ENCODE measurements at places on chromosomes 7 and 10.

- DNase-seq, result no peak
These were observed 95.0 kb downstream of the GRB10 start for GRCh38 chr7:50687575-50688225.

GRCh38 chr7:4745971-4746919 lies 29.2 kb upstream of the AP5Z1 start:
- DNase-seq, result no peak

- no peak for DNase-seq
These were observed 671.0 kb upstream of the FOXK1 start for GRCh38 chr7:4010923-4011656.

GRCh38 chr10:21021231-21021630 lies 124.1 kb upstream of the NEBL start:
- no peak for DNase-seq

DNA sequence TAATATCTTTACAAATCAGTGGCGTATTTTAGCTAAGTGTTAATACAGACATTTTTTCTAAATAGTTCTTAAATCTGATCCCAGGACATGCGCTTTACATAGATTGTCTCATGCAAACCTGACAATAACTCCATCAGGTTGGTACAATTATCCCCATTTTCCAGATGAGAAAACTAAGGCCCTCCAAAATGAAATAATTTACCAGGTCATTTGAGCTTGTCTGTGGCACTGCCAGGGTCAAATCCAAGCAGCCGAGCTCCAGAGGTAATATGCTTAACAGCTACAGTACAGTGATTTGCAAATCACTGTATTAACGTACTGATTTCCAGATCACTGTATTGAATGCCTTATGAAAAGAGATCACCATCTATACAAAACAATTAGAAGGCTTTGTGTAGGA lies 223.1 kb downstream of the CHCHD3 start:
- DNase-seq, result no peak

DNA sequence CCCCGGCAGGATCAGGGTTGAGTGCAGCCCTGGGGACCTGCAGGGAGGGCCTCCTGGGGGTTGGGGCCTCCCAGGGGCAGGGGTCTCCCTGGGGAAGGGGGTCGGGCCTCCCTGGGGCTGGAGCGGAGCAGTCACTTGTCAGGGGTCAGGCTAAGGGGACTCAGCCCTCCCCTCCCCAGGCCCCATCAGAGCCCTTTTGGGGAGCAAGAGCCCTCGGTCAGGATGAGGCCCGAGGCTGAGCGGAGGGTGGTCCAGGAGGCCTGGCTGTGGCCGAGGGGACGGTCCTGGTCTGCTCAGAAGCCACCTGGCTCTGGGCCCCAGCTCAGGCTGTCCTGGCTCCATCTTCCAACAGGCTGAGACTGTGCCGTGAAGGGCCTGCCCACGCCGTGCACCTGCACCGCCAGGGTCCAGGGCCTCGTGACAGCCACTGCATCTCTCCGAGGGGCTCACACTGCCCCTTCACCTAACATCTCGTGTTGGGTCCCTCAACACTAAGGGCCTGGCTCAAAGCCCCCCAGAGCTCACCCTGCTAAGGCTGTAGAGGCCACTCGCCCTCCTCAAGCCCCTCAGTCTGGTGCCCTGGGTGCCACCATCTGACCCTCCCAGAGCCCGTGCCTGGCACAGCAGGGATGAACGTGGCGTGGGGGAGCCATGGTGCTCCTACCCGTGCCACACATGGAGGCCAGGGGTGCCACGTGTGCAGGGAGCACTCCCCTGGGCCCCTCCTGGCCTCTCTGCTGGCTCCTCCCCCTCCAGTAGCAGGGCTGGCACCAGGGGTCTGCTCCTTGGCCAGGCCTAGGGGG lies 12.9 kb downstream of the BHLHA15 start:
- DNase-seq, result no peak

- no peak for DNase-seq
These were observed 2.4 kb downstream of the ZNF488 start for GRCh38 chr10:47381427-47382379.

DNA sequence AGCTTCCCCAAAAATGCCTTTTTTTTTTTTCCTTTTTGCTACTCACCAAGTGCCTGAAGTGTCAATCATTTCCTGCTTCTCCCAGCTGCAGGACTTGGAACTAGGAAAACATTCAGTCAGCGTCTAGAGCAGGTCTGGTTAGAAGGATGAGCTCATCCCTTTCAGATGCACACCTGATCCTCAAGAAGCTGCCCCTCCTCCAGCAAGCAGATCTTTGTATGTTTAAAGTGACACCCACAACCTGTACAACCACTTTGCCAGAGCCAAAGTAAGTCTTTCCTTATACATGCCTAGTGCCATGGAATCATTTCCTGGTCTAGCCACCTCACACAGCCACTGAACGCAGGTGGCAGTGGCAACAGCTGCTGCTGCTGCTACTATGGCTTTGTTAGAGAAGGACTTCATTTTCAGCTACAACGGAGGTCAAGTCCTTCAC lies 10.4 kb upstream of the USP54 start:
- no peak for DNase-seq

DNA sequence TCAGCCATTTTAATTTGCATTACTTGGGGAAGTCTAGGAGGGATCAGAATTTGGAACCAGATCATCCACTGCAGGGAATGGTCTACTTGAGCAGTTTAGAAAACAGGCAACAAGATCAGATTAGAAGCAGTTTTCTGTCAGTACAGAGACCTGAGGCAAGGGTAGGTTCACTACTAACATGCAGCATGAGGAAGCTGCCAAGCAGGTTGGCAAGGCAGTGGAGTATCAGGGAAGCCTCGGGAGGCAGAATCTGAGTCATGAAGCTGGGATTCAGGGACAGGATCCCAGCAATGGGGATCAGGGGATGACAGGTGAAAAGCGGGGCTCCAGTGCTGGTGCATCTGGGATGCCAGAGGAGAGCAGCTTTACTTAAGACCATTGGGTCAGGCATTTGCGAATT lies 28.1 kb downstream of the ENO4 start:
- DNase-seq, result no peak

DNA sequence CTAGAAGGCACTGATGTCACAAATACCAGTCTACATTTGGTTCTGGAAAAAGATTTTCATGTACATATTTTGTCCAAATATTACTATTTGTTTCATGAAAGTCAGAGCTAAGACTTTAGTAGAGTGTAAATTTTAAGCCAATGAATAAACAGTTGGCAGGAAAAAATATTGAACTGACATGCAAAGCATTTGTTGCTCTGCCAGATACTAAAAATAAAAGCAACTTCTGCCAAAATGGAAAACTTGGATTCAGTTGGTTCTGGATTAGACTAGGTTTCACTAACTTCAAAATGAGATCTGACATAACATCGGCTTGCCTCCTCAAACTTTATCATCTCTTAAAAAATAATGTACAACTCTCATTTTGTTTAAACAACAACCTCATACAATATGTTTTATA lies 34.9 kb downstream of the FAM204A start:
- DNase-seq, result no peak

DNA sequence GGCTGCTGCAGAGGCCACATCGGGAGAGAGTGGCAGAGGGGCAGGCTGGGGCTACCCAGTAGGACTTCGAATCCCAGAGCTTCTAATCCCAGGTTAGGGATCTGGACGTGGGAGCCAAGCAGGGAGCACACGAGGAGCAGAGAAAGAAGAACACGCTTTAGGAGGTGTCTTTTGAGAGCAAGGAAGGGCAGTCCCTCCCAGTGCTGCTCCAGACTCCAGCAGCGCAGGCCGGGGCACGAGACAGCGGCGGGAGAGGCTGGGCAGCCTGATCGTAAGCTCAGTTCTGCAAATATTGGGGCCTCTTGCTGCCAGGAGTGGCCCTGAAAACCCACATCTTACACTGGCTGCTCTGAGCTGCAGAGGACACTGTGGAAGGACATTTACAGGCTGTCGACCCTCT lies 75.9 kb downstream of the HIPK2 start:
- no peak for DNase-seq

- no peak for DNase-seq
These were observed 22.2 kb downstream of the CADPS2 start for GRCh38 chr7:122864016-122864415.

DNA sequence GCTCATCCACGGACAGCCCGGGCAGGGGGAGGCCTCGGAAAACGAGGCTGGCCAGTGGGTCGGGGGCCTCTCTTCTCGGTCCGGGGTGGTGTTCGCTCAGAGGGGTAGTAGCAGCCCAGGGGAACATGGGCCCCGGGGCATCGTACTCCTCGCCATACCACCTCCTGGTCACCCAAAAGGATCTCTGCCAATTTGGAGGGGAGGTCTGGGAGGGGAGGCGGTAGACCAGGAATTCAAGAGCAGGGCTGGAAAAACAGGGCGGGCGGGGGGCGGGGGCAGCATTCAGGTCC lies 67.4 kb downstream of the SLC29A4 start:
- DNase-seq, result no peak

GRCh38 chr10:3784510-3785250 lies at the start of gene KLF6:
Gene KLF6, minus strand, starts transcription at chr10:3785209. Its CDS starts 195 bp downstream, at chr10:3785014.
- no peak for DNase-seq

DNA sequence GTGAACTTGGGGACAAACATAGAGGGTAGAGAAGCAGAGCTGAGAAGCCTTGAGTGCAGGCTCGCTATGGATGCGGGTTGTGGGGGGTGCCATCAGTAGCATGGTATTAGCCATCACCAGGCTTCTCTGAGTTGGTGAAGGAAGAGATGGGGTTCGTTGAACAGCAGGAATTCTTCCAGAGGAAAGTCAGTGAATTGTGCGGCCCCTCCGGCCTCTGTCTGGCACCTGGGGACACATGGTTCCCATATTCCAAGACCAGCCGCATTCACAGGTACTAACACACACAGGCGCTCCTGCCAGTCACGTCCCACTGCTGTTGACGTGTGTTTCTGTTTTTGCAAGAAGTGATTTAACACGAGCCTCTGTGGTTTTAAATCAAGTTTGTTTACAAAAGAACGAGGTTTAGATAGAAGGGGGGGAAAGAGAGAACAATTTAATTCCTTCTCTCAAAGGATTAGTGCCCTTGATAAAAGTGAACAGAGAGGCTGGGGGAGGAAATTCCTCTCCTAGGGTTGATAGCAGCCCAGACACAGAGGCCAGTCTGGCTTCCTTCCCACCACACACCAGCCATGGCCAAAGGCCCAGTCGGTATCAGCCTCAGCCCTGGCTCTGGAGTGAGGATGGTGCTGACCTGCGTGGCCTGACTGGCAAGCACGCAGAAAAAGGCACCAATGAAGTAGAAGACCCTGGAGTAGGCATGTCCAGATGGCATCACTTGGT lies 252.6 kb upstream of the IGFBP3 start:
- no peak for DNase-seq

GRCh38 chr10:104046651-104047050 lies 39.0 kb downstream of the COL17A1 start:
- no peak for DNase-seq

GRCh38 chr7:115319541-115319940 lies 397.6 kb downstream of the MDFIC start:
- DNase-seq, result no peak

- DNase-seq, result no peak
These were observed 36.1 kb downstream of the GPRIN2 start for GRCh38 chr10:46520381-46520780.

- no peak for DNase-seq
These were observed 9.0 kb upstream of the RHBDD2 start for GRCh38 chr7:75869776-75870379.

DNA sequence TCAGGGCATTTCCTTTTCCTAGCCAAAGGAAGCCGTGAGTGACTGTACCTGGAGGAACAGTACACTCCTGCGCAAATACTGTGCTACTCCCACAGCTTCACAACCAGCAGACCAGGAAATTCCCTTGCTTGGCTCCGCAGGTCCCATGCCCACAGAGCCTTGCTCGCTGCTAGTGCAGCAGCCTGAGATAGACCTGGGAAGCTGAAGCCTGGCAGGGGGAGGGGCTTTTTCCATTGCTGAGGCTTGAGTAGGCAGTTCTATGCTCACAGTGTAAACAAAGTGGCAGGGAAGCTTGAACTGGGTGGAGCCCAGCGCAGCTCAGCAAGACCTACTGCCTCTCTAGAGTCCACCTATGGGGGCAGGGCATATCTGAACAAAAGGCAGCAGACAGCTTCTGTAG lies 291.2 kb downstream of the HGF start:
- DNase-seq, result no peak

GRCh38 chr7:47666164-47666862 lies 84.4 kb upstream of the TNS3 start:
- DNase-seq, result no peak

DNA sequence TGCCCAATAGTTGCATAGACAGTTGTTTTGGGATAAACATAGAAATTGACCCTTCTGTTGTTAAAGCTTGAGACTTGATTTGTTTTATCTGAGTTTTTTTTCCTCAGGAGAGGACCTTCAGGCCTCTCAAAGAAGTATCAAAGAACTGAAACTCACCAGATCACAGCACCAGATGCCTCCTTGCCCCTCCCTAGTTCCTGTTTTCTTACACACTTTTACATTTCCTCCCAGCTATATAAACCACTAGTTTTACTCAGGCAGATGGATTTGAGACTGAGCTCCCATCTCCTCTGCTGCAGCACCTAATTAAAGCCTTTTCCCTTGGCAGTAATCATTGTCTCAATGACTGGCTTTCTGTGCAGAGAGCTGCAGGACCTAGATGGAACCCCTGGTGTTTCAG lies 150.6 kb upstream of the NRG3 start:
- no peak for DNase-seq

DNA sequence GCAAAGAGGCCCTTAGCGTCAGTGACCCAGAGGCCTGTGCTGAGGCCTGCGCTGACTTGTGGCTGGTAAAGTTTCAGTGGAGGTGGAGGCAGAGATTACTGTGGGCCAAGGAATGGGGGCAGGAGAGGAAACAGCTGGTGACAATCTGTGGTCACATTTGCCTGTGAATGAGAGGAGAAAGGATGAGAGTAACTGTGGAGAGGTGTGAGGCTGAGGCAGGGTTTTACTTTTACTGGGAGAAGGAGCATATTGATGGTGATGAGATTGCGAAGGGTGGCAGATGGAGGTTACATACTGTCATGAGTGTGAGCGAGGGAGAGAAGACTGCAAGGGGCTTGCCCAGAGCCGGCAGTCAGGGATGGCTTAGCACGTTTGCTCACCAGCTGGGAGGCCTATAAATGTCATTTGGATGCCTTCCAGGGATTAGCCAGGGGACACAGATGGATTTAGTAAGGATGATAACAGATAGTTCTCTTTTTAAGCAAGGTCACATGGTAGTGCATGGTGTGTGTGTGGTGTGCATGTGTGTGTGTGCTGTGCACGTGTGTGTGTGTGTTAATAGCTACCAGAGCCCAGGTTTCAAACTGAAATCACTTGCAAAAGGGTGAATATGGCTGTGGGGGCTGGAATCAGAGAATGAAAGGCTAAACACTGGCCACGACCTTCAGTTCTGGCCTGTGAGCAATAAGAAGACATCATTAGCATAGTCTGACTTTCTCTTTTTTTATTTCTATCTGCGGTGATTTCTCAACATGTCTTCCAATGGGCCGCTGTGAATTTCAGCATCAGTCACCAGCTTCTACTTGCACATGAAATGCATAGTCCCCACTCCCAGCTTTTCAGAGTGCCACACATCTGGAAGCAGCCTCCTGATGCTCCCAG lies 291.5 kb upstream of the ZNF32 start:
- no peak for DNase-seq

GRCh38 chr7:108045669-108046068 lies 42.7 kb upstream of the LAMB1 start:
- DNase-seq, result no peak
